ENCODE measurements at places on chromosomes 5 and 9.

DNA sequence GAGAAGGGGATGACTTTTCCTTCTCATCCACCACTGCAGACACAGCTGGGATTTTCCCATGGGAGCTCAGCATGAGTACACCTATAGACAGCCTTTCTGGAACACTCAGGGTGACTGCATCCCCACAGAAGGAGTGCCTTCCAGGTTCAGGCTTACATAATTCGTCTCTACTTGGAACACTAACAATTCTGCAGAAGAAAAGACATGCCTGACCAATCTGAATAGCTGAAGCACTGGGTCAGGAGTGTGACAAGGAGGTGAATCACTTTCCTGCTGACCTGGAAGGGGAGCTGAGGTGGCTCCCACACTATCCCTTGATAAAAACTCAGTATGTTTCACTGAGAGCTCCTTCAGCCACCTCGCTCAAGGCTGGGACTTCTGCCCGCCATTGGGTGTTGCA is 425.3 kb downstream of the TLR4 start:
- DNase-seq, result no peak

- DNase-seq, result no peak
Measured at GRCh38 chr5:15693933-15694332, 194.0 kb downstream of the FBXL7 start.

- no peak for DNase-seq
Measured at GRCh38 chr5:4817767-4818166, 322.4 kb upstream of the ADAMTS16 start.

GRCh38 chr5:104199771-104200170 is 637.2 kb upstream of the NUDT12 start:
- no peak for DNase-seq

GRCh38 chr9:34988218-34989002 is 1.1 kb upstream of the DNAJB5 start:
- peak; percentile 45 for DNase-seq

DNA sequence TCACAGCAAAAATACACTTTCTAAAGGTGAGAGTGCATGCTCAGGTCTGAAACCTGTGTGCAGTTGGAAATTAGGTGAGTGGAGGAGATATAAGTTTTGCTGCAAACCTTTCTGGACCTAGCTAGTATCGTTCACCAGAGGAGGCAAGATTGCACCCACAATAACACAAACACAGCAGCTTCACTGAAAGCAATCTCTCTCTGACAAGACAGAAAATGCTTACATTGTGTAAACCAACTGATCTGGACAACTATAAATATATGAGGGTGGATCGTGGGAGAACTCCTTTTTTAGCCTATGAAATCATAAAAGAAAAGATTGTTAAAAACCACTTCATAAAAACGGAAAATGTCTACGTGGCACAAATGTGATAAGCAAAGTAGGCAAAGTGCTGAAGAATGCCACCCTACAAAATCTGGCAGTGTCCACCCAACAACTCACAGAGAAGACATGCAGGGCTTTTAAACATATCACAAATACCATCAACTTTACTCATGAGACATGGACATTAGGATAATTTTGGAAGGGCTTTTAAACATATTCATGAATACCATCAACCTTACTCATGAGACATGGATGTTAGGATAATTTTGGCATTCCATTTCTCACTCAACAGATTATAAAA is 134.3 kb downstream of the CDH18 start:
- DNase-seq, result no peak

DNA sequence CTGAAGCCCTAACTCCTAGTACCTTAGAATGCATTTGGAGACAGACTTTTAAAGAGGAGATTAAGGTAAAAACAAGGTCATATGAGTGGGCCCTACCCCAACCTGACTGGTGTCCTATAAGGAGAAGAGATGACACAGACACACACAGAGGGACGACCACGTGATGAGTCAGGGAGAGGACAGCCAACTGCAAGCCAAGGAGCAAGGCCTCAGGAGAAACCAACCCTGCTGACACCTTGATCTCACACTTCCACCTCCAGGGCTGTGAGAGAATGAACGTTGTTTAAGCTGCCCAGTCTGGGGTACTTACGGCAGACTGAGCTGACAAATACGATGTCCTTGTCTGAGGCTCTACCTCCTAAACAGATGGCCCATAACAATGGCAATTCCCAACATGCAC is 93.6 kb downstream of the ROR2 start:
- DNase-seq, result no peak

GRCh38 chr5:155562158-155562557 is 548.6 kb downstream of the KIF4B start:
- no peak for DNase-seq

DNA sequence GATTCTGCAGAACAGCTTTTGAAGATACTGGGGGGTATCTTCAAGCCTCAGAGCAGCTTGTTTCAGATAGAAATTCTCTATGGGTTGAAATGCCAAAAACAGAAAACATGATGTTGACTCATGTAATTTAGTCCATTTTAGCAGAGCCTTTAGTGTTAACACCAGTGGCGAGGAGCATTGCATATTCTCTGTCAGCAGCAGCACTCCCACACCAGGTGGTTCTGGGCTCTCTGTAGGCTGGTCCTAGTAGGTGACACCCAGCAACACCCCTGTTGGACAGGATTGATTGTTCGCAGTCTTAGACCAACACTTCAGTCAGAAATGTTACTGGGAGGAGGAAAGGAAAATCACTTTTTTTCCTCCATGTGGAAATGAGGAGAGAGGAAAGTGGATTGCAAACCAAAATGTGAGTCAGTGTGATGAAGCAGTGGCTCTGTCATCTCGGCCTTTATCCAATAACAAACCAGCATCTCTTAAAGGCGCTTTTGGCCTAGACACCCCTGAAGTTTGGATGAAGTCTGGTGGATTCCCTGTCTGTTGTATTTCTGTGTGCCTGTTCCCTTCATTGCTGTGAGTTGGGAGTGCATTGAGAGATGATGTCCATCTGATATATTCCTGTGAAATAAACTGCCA is 16.8 kb downstream of the SLC46A2 start:
- no peak for DNase-seq

- DNase-seq, result no peak
Measured at GRCh38 chr9:131845305-131846298, 105.7 kb upstream of the RAPGEF1 start.

DNA sequence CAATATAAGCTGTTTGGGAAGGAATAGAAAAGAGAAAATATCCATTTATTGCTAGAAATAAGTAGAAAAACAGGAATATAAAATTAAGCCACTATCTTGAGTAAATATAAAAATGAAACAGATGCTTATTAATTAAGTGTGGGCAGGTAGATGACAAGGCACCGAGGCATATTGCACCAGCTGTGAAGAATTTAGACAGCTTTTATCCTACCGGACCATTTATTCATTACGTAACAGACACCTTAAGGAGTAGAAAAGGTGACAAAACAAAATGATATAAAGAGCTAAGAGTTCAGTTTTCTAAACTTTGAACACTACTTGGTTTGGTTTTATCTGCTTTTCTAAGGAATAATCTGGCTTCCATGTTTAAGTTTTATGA is 404.1 kb downstream of the PTPRD start:
- no peak for DNase-seq

GRCh38 chr5:9381464-9381863 is 164.4 kb downstream of the SEMA5A start:
- DNase-seq, result no peak

DNA sequence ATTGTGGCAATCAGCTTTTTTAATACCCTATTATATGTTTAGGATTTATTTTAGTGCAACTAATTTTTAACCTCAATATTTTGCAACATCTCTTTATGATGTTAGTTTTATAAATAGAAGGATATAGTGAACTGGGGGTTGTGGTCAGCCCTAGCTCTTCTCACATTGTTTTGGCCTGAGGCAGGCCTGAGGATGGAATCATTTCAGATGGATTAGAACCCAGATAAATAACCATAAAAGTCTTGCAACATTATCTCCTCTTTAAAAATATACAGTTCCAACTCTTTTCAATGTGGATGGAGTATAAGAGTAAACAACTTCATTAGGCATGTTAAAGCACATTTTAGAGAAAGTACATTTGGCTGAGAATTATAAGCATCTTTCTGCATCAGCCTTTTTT is 522.7 kb downstream of the NR2F1-AS1 start:
- no peak for DNase-seq

- no peak for DNase-seq
Measured at GRCh38 chr5:106699796-106700195, 970.9 kb downstream of the EFNA5 start.

- DNase-seq, result no peak
Measured at GRCh38 chr5:37569466-37569865, 190.3 kb downstream of the WDR70 start.

DNA sequence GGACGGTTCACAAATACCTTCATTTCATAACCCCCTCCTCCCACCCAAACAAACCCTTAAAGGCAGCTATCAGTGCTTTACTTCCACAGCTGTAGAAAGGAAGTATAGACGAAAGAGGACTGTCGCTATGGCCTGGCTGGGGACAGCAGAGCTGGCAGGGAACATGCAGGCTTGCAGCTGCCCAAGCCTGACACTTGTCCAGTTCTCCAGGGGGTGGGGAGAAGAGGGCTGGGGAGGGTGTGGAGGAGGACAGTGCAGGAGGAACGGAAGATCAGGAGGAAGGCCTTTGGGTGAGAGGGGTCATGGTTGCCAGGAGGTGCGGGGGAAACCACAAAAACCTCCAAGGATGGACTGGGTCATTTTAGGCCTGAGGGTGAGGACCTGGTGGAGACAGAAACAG is 25.9 kb downstream of the ARPC5L start:
- no peak for DNase-seq

- DNase-seq, result no peak
Measured at GRCh38 chr9:91949392-91949945, 559 bp downstream of the ROR2 start.

Measured in stimulated activated CD8-positive, alpha-beta memory T cell treated with anti-CD3 and anti-CD28 coated beads, Interleukin-12 subunit alpha, Interleukin-12 subunit beta, amount 100 ng/mL, for 4 hours (primary cell).